ENCODE measurements at places on chromosomes 16 and 17.

GRCh38 chr16:81925016-81925415, 86.3 kb downstream of the SDR42E1 start:
- no peak for DNase-seq

DNA sequence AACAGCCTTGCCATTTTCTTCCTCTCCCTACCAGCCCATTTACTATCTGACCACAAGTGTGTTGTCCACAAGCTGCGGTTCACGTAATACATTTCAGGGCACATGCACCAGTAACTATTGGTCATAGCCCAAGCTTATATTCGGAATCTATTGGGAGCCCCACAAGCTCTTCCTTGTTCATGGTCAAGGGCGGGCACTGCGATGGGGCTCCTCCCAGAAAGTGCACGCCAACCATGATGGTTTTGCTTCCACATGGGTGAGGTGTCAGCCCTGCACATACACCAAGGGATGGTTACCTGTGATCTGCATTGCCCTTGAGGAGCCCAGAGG, 12.1 kb downstream of the THRA start:
- DNase-seq, result no peak

- no peak for DNase-seq
Measured at GRCh38 chr16:67077871-67078270, 31.9 kb upstream of the PHAF1 start.

DNA sequence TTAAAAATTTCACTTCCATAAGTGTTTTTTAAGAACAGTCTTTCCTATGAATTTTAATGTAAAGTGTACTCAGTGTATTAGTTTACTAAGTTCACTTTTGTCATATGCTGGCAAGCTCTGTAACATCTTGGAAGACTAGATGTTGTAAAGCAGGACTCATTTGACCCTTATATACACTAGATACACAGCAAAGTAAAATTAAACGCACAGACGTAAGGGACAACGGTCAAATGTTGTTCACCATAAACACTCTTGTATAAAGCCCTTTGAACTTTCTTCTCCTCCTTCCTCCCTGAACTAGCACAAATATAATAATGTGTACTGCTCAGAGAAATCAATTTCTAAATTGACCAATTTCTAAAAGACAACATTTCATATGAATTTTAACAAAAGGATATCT, 7.0 kb upstream of the GOT2 start:
- no peak for DNase-seq

- peak; percentile 39 for DNase-seq
Measured at GRCh38 chr17:41975099-41976083, 8.8 kb downstream of the CNP start.

GRCh38 chr17:27489045-27489715, 32.9 kb downstream of the KSR1 start:
- peak; percentile 47 for DNase-seq

- DNase-seq, result peak; percentile 4
Measured at GRCh38 chr17:67902511-67903231, 77.4 kb downstream of the BPTF start.

GRCh38 chr16:57196286-57196685, 10.2 kb downstream of the RSPRY1 start:
- no peak for DNase-seq

- DNase-seq, result no peak
Measured at GRCh38 chr16:79173919-79174318, 426.6 kb downstream of the MAF start.

DNA sequence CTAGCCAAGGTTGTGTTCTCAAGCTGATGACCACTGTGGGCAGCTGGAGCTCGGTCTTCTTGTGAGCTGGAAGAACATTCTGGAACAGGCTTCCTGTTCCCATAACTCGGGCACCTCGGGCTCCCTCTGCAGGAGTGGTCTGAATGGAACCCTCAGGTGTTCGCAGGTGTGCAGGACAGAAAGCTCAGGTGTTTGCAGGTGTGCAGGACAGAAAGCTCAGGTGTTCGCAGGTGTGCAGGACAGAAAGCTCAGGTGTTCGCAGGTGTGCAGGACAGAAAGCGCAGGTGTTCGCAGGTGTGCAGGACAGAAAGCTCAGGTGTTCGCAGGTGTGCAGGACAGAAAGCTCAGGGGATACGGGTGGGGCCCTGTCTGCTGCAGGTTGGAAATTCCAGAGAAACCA, 109.0 kb upstream of the CACNG5 start:
- no peak for DNase-seq

GRCh38 chr17:57720386-57721035, 24.6 kb downstream of the CCDC182 start:
- no peak for DNase-seq

DNA sequence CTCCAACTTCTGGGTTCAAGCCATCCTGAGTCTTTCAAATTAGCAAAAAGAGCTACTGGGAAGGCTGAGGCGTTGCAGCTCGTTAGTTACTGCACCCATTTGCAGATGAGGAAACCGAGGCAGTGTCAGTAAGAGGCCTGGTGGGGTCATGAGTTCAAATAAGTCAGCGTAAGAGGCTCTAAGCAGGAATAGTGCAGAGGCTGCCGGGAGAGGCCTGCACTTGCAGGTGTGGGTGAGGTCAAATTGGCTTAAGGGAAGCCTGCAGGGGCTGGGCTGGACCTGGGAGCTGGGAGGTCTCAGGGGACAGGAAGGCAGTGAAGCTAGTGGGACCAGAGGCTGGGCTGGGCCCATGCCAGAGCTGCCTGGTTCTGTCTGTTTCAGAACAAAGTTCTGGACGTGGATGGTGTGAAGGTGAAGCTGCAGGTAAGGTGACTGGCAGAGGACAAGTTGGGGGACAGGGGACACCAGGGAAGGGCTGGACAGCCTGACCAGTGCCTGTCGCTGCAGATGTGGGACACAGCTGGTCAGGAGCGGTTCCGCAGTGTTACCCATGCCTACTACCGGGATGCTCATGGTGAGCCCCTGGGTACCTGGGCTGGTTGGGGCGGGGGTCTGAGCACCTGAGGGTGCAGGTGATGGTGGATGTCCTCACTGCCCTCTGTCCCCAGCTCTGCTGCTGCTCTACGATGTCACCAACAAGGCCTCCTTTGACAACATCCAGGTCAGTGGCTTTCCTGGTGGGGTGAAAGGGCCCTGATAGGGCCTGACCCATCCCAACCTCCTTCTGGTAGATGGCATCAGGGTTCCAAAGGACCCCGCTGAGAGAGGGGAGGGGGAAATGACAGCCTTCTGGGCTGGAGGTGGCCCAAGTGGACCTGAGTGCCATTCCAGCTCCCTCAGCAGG, 3.0 kb downstream of the RAB26 start:
- DNase-seq, result no peak

GRCh38 chr16:90054554-90054953, 22.6 kb downstream of the PRDM7 start:
- no peak for DNase-seq

DNA sequence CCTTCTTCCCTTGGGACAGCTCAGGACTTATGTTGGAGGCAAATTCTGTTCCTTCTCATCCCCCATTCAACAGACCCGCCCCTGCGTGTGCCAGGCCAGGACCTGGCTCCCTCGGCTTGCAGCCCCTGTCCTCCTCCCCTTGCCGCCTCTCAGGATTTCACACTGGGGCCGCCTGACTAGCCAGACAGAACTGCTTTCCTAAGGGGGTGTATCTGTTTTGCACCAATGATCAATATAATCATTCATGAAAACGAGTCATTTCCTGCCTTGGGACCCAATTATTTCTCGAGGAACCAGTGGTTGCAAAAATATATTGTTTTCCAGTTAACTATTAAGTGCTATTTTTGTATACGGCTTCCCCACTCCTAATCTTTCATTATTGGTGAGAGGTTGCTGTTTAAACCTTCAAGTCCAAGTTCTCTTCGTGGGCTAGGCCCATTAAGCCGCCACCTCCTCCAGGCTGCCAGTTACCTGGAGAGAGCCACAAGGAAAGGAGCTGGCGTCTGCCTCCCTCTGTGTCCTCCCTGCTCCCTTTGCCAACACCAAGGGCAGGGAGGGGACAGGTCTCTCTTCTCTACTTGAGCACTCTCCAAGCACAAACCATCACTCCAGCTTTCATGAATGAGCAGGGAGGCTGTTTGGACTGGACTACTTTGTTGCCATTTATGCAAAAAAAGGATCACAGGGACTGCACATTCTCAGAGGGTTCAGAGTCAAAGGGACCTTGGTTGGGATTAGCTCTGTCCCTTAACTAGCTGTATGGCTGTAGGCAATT, 8.9 kb downstream of the DCAKD start:
- DNase-seq, result no peak

GRCh38 chr17:7992924-7993323, 9.5 kb upstream of the GUCY2D start:
- no peak for DNase-seq

- DNase-seq, result no peak
Measured at GRCh38 chr17:71985111-71986039, 135.4 kb upstream of the SOX9 start.

DNA sequence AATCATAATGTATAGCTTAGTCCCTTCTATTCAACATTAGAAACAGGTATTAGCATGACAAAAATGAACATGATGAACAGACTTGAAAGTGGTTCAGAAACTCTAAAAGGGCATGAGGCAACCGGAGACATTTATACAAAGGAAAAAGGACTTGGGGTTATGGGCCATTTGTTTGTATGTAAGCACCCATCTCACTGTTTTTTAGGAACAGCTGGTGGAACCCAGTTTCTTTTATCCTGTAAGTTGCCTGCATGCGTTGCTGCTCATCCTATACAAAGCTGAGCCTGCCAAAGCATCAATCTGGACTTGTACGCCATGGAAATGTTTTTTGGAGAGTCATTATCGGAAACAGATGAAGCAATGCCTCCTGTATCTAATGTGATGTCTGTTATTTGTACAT, 72.3 kb upstream of the NACA2 start:
- DNase-seq, result no peak

DNA sequence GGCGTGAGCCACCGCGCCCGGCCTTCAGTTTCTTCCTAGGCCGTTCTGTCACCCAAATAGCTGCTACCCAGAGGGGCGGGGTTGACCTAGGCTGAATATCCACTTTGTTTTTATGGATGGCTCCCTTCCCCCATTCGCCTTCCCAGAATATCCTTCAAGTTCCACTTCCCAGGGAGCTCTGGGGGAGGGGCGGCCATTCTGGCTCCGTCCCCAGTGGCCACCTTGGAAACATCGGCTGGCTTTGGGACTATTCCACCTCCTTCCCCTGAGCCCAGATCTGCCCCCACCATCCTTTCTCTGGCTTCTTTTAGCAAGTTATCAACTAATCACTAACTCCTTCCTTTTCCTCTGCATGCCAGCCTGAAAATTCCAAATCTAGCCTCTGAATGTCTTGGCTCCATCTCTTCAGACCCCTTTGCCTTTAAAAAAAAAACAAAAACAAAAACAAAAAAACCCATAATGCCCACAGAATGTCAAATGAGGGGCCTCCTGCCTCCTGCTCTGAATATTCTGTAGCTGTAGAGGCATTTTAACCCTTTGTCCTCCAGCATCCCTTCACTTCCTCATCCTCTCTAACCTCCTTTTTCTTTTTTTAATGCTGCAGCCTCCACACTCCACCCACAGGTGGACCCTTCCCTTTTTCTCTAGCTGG, 6.4 kb downstream of the ATP1B2 start:
- peak; percentile 53 for DNase-seq

DNA sequence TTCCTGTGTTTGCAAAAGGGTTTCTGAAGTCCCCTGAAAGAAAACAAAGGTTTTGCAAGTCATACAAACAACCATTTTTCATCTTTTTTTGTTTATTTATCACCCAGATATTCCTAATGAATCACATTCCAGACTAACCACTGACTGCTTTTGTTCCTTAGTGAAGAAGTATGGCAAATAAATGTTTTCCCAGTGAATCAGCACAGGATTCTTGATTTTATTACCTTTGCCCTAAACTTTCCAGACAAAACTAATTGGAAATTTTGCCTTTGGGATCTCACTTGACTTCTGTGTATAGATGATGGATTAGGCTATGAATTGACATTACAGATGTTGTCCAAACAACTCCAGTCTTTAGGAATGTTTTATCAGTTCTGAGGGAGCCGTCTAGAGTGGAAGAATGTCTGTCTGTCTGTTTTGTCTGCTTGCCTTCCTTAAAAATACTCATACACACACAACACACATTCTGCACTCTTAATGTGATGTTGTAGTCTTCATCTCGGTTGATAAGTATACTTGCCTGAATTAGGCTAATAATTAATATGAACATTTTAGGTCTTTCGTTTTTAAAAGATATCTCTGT, 48.9 kb downstream of the VMP1 start:
- DNase-seq, result no peak

- DNase-seq, result no peak
Measured at GRCh38 chr17:21214777-21215541, 998 bp upstream of the TMEM11 start.

All from frontal cortex (tissue), 4 donors.